ENCODE measurements at places on chromosomes 3 and 15.

- no peak for DNase-seq
These were observed 81.1 kb downstream of the BTD start for GRCh38 chr3:15682561-15683185.

DNA sequence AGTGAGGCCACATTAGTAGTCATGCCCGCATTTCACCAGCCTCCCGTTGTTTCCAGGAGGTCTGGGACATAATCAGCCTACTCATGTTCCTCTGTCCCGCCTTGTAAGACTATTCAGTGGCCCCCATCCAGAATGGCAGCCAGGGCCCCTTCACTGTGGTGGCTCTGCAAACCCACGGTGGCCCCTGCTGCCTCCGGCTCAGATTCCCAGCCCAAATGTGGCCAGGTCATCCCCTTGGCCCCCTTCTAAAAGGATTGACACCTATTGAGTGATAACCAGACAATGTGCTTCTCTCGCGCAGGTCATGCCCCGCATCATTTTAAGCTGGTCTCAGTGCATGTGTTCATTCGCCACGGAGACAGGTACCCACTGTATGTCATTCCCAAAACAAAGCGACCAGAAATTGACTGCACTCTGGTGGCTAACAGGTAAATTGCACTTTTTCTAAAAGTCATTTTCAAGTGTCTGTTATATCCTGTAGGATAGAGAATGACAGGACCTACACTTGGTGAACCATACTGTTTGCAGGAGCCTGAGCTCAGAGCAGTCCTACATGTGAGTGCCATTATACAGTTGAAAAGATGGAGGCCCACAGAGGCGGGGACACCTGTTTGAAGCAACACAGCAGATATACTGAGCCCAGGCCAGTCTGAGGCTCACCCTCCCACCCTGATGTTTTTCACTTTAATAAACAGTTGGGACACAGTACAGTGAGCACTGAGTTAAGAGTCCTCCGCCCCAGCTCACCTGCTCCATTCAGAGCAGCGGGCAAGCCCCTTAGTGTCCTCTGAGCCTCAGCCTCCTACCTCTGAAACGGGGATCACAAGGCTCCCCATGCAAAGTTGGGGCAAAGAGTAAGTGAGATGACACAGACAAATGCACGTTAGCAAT is 47.7 kb downstream of the PXYLP1 start:
- DNase-seq, result no peak

- DNase-seq, result no peak
These were observed 2.3 kb upstream of the COL6A6 start for GRCh38 chr3:130514681-130515080.

- DNase-seq, result no peak
These were observed 4.0 kb upstream of the RASGRF1 start for GRCh38 chr15:79094611-79095021.

GRCh38 chr15:64766058-64766457 is 9.3 kb downstream of the RBPMS2 start:
- no peak for DNase-seq

- DNase-seq, result no peak
These were observed 104.4 kb downstream of the LRRK1 start for GRCh38 chr15:101023501-101024072.

DNA sequence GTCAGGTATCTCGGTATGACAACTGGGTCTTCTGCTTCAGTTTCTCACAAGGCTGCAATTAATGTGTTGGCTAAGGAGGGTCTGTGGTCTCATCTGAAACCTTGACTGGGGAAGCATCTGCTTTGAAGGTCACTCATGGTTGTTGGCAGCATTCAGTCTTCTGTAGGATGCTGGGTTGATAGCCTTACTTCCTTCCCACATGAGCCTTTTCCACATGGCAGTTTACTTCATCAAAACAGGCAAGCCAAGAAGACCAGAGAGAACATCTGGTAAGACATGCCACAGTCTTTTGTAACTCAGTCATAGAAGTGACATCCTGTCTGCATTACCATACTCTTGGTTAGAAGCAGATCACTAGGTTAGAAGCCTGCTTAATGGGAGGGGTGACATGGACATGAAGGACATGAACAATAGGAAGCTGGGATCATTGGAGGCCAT is 49.5 kb downstream of the CMC1 start:
- no peak for DNase-seq

DNA sequence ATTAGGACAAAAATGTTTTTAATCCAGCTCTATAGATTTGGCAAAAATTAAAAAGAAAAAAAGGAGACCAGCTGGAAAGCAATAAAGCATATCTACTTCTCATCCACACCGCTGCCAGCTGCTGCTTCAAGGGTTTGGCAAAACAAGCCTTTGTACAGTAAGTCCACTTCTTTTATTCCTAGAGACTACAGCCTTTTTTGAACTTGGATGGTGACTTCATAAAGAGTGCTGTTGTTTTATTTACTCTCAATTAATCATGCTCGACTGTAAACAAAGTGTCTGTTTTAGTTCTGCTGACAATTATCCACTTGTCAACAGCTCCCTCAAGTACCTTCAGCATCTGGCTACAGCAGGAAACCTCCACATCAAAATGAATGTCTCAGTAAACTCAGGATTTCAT is 12.3 kb upstream of the FOXB1 start:
- DNase-seq, result no peak

- DNase-seq, result no peak
These were observed 92.6 kb upstream of the ARRDC4 start for GRCh38 chr15:97867870-97868269.

DNA sequence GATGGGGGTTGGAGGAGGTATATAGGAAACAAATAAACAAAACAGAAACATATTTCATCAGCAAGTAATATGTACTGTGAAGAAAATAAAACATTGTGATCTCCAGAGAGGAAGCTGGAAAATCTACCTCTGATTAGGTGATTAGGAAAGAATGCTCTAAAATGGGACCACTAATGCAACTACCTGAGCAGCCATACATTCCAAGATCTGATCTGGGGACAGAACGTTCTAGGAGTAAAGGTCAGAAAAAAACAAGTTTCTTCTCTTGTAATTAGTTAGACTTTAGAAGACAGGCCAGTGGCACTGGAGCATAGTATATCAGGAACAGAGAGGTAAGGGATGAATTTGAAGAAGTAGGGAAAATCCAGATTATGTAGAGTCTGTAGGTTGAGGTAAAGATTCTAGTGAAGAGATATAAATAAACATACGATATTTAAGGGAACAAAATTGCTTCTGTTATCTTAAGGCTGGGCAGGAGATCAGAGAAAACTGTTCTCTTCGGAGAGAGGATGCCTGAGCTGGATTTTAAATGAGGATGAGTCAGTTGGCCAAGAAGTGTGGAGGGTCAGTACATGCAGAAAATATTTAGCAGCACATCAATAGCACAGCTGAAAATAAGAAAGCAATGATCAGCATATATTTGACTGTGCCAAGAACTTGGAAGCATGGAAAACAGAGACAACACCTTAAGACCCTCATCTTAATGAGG is 429.5 kb downstream of the NLGN1 start:
- DNase-seq, result no peak

- peak; percentile 20 for DNase-seq
These were observed 87.7 kb downstream of the XXYLT1 start for GRCh38 chr3:195183071-195183776.

DNA sequence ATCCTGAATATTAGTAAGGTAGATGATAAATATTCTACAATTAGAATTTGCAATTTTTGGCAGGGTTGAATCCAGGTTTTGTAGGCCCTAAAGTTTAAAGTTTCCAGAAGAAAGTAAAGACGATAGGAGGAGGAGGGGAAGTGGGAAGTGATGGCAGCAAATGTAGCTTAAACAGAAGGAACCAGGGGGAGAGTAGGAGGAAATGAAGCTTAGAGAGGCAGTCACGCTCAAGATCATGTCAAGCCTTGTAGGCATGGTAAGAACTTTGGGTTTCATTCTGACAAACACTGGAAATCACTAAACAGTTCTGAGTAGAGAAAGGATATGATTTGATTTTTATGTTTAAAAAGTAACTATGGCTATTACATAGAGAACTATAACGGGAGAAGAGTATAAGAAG is 63.9 kb downstream of the NR2E3 start:
- no peak for DNase-seq
